SK-N-DZ (cell line): ENCODE measurements at places on chromosomes 2 and 18.

DNA sequence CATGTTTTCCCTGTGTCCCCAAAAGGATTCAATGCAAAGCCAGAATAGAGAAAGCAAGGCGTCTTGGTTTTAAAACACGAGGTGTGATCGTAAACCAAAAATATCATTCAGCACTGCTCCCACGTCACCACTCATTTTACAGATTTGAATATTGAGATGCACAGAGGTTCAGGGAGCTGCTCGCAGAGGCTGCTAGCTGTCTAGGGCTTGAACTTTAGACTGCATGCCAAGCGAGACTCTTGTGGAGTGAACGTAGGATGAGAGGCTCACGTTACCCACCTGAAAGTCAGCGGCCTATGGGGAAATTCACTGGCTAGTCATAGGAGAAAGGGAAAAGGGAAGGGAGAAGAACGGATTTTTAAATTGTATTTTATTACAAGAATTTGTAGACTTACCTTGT lies 130.1 kb downstream of the MBP start:
- no peak for DNase-seq

DNA sequence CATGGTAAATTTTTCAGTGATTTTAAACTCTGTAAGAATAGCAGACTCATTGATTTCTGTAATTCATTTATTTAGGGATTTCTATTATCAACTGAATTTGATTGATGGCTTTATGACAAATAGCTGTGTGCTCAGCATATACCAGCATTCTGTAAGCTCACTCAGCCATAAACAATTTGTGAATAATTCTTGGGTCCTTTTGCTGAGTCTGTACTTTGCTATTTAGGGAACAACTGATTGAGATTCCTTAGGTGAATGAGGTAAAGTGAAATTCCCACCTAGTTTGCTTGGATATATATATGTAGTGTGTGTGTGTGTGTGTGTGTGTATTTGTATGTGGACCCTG lies 76.7 kb upstream of the CAVIN2 start:
- DNase-seq: no peak

DNA sequence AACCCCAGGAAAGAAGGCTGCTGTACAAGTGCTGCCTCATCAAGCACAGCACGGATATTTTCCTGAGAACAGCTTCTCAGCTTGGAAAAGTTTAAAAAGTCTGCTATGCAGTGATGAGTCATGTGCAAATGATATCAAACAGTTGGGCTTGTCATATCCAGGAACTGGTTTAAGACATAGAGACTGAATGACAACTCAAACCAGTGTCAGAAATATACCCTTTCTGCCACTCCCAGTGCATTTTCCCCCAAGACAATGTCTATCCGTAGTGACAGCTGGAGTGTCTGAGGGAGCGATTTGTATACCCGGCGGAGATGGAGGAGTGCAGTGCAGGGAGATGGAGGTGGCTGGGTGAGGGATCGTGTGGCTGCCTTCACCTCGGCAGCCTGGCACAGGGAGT lies 28.2 kb downstream of the SOX11 start:
- DNase-seq: no peak

DNA sequence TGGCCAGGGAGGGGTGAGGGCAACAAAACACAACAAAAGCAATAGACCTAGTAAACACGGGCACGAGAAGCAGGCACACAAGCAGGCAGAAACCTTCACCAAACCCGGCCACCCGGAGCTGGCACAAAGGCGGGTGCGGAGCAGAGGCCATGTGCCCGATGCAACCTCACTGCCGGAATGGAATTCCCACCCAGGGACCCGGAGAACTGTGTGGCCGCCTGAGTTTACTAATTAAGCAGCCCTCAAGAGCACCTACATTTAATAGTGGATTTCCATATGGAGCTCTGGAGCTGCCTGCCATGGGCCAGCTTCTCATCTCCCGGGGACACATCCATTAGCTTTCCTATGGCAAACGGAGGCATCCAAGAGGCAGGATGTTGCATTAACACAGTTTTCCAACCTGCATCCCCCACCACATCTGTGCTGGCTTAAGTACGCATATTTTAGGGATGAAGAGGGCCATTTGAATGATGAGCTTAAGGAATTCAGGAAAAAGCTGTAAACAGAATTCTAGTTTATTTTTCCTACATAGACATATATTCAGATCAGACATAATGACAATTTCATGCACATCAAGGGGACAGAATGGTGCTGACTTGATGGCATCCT lies 104.5 kb upstream of the SMIM21 start:
- no peak for DNase-seq

GRCh38 chr18:24567199-24567598 lies 106.8 kb downstream of the HRH4 start:
- DNase-seq: no peak

GRCh38 chr2:13067508-13067907 lies 350.8 kb downstream of the TRIB2 start:
- no peak for DNase-seq

DNA sequence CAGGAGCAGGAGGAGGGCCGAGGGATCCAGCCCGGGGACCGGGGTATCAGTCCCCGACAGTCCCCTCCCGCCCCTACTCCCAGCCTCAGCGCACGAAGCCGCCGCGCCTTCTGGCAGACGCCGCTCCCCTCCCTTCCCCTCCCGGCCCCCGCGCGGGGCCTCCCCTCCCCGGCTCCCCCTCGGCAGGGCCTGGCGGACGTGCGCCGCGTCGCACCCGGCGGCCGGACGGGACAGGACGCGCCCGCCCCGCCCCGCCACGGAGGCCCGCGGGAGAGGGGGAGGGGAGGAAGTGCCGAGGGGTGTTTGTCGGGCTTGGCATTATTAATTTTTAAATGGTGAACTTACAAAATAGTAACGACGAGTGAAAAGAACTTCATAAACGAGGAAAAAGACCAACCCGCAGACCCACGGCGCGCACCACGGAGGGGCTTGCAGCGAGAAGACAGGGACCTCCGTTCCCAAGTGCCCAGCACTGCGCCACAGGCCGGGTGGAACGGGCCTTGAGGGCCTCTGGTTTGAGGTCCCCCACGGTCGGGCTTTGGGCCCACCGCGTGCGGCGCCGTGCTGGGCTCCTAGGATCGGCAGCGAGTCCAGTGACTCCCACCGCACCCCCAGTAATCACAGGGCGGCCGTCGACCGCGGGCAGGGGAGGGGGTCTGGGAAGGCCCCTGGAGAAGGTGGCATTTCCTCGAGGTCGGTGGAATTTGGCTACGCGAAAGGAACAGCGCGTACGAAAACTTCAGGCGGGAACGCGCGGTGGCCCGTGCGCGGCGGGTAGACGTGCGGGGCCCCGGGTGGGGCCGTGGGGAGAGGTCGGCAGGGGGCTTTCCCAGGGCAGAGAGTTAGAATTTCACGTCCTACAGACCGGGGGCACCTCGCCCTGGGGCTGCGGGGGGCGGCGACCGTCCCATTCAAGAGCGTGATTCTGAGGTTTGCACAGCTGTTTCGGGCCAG lies 954 bp upstream of the CTDSP1 start:
- DNase-seq: no peak

DNA sequence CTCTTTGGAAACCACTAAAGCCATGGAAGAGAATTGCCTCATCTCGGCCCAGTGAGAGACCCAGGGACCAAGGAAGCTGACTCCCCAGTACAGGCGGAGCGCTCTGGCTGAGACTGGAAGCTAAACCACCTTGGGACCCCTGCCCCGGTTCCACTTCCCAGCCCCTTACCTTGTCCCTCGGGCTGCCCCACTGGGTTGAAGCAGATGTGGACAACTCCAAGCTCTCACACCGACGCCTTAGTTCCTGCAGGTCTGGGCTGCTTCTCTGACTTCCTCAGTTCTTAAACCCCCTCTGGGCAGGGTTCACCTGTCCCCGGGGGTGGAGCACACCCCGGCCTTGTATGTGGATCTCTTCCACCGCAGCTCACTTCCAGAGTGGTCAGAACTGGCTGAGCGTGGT lies 266.2 kb downstream of the PHLPP1 start:
- DNase-seq: no peak

GRCh38 chr2:83016343-83017110 lies 1442.6 kb downstream of the SUCLG1 start:
- peak; percentile 5 for DNase-seq

- DNase-seq: no peak
Measured at GRCh38 chr18:2971741-2972552, 41.0 kb downstream of the LPIN2 start.

GRCh38 chr2:96907115-96908041 lies 37.5 kb upstream of the SEMA4C start:
- peak; percentile 86 for DNase-seq

- DNase-seq: no peak
Measured at GRCh38 chr2:429575-430254, 141.8 kb upstream of the ALKAL2 start.

DNA sequence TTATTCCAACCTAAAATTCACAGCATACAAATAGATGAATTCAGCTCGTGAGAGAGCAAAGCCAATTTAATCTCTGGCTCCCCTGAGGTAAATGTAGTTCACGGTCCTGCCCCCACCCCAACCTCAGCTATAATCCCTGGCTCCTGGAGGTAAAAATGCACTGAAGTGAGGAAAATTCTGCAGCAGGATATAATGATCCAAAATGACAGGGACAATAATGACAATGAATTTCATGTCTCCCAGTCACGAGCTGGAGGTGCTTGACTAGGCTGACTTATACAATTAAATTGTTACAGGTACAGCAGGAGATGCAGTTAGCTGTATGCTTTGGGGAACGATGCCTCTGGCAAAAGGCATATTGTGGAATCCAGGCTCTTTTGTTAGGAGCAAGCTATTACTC lies 82.0 kb downstream of the GPD2 start:
- DNase-seq: no peak

GRCh38 chr2:199136681-199137080 lies 321.1 kb downstream of the SATB2 start:
- DNase-seq: no peak

- DNase-seq: no peak
Measured at GRCh38 chr18:74610860-74611259, 13.2 kb downstream of the ZNF407 start.

DNA sequence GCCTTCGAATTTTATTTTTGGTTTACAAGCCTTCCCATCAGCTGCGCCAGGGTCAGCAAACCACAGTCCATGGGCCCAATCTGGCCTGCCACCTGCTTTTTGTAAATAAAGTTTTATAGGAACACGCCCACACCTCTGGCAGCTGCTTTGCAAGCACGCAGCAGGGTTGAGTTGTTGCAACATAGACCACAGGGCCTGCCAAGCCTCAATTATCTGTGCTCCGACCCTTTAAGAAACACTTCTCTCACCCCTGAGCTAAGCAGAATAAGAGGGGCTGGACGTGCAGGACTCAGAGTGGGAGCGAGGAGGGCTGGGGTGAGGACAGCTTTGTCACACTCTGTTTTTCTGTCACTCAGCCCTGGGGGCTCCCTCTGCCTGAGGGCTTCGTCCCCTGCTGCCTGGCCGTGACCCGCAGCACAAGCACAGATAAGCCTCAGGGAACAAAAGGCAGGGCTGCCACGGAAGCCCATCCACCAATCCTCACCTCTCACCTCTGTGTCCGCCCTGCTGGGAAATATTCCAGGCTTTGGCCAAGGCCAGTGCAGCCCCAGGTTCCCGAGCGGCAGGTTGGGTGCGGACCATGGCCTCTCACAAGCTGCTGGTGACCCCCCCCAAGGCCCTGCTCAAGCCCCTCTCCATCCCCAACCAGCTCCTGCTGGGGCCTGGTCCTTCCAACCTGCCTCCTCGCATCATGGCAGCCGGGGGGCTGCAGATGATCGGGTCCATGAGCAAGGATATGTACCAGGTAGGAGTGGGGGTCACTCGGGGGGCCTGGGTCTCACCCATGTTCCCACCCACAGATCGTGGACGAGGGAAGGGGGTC lies at the start of gene AGXT:
Gene AGXT (plus strand): TSS at position 539 of the 823 bp plus-strand sequence. CDS start 42 bp downstream, at position 581.
- no peak for DNase-seq

- DNase-seq: no peak
Measured at GRCh38 chr2:69576880-69577279, 66.7 kb downstream of the AAK1 start.

- DNase-seq: no peak
Measured at GRCh38 chr2:241762933-241763369, 13.7 kb upstream of the GAL3ST2 start.

GRCh38 chr2:105442056-105442455 lies 43.2 kb upstream of the FHL2 start:
- DNase-seq: no peak

GRCh38 chr2:45892757-45893156 lies 241.3 kb downstream of the PRKCE start:
- DNase-seq: no peak

DNA sequence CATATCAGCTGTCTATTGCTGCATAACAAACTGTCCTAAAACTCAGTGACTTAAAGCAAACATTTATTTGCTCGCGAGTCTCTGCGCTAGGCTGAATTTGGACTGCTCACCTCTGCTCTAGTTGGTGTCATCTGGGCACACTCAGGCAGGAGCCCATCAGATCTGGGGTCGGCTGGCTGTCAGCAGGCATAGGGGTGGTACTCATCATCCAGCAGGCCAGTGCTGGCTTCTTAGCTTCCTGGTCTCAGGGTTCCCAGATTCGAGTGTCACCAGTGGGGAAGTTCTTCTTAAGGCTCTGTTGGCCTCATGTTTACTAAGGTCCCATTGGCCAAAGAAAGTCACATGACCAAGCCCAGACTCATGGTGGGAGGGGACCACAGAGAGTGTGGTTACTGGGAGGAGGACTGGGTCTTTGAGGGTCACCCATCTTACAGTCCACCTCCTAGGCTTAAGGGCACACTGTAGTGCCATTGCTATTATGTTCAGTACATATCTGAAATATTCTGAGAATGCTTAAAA lies 71.6 kb upstream of the ATG16L1 start:
- DNase-seq: no peak

DNA sequence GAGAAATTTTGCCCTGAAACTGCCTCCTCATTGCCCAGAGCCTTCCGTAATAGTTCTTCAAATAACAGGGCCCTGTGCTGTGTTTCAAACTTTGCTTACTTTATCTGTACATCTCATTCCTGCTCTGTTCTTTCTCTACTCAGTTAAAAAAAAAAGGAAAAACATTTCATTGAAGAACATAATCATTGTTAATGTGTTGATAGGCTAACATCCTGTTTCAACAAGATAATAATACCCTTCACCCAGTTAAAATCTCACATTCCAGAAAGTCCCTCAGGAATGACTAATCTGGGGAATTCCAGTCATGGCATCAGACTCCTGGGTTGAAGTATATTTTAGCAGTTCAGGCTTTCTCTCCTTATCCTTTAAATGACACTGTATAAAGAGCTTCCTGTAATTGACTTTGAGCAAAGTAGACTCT lies 45.6 kb upstream of the ITGAV start:
- no peak for DNase-seq

DNA sequence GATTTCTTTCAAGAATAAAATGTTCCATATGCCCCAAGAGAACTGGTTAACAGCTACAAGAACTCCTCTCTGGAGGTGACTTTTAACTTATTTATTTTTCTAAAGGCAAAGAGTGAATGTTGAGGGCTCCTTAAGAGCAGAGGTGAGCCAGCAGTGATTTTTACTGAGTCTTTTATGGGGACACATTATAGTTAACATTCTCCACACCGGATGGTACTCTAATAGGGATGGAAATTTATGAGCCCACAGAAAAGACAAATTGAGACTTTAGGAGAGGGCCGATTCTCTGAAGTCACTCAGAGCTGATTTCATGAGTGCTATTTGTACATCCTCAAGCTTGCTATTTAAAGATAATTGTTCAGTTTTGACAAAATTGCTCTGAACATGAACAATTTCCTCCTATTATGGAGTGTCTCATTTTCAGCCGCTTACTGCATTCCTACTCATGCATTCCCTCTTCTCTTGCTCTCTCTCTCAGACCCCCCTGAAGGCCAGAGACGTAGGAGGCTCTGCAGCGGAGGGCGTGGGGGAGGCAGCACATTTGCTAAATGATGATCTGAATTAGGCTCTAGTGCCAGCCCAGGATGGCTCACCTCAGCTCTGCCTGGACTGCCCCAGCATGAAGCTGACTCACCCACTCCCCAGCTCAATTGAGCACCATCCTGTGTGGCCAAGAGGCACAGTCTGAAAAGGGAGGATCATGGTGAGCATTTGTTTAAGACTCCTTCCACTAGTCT lies 5.9 kb upstream of the RPL37A start:
- DNase-seq: no peak

GRCh38 chr2:22283436-22283835 lies 1101.5 kb upstream of the KLHL29 start:
- DNase-seq: no peak
